ENCODE measurements at places on chromosomes 13 and 19. TPM values are rescaled to one million over a fixed set of nuclear protein-coding genes. Genes with fewer than 3 reads are reported as not detected.

ZNF547 gene
- 1.3 TPM for polyA plus RNA-seq

PTH2 gene
- not detected for polyA plus RNA-seq

ADGRE3 gene
- polyA plus RNA-seq, result not detected

HIPK4 gene
- 0.08 TPM for polyA plus RNA-seq

MISP3 gene
- polyA plus RNA-seq, result 7.1 TPM

NDUFB7 gene
- 471 TPM for polyA plus RNA-seq

SLC25A41 gene
- 1.4 TPM for polyA plus RNA-seq

LRG1 gene
- 20.1 TPM for polyA plus RNA-seq

ATP4B gene
- 0.06 TPM for polyA plus RNA-seq

MBD3L2 gene
- not detected for polyA plus RNA-seq

NCR1 gene
- polyA plus RNA-seq, result not detected

B3GNT3 gene
- 45.1 TPM for polyA plus RNA-seq

Measured in esophagus (tissue), 2 donors.